ENCODE measurements at places on chromosomes 6 and 20.
A peak's percentile ranks its signal among the peaks of the same experiment; 100 is the strongest.

- no peak for DNase-seq
These were observed 1127.5 kb downstream of the GRIK2 start for GRCh38 chr6:102520966-102521365.

GRCh38 chr6:39614393-39614950, 110.7 kb downstream of the KIF6 start:
- no peak for DNase-seq

DNA sequence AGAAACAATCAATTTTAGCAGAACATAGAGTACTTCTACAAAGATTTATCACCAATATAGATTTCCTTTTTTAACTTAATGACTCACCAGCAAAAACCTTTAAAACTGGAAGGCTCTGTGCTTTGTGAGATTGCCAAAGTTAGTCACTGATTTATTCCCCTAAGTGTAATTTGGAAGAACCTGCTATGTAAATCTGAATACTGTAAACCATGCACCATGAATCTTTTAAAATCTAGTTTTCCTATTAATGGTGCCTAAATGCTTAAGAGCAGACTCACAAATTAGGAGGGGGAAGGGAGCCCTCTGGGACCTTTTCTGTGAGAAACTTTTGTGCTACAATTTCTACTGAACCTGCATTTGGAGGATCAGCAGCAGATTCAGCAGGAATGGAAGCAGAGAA, 57.8 kb upstream of the PNRC1 start:
- DNase-seq: no peak

DNA sequence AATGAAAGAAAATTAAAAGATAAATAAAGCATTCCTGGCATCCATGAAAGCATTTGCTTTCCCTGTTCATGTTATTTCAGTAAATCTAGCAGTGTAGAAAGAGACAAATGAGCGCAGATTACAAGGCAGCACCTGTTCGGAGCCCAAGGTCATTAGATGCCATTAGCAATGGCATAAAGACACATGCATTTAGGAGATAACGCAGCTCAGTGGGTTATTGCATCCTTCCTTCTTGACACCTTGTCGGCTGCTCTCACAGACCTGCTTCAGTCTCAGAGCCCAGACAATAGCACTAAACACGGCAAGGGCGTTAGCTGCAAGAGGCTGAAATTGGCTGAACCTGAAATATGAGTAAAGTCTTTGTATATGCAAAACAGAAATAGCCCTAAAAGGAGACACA, 140.3 kb downstream of the ATXN1 start:
- DNase-seq: no peak

- DNase-seq: no peak
These were observed 63.4 kb upstream of the NHSL1 start for GRCh38 chr6:138562691-138563090.

GRCh38 chr6:87723170-87724078, 21.4 kb upstream of the AKIRIN2 start:
- DNase-seq: no peak

GRCh38 chr6:18668994-18669393, 281.8 kb downstream of the RNF144B start:
- DNase-seq: no peak

GRCh38 chr6:144849920-144850319, 564.8 kb downstream of the UTRN start:
- DNase-seq: no peak

GRCh38 chr6:36414481-36414880, 27.0 kb upstream of the ETV7 start:
- DNase-seq: no peak

DNA sequence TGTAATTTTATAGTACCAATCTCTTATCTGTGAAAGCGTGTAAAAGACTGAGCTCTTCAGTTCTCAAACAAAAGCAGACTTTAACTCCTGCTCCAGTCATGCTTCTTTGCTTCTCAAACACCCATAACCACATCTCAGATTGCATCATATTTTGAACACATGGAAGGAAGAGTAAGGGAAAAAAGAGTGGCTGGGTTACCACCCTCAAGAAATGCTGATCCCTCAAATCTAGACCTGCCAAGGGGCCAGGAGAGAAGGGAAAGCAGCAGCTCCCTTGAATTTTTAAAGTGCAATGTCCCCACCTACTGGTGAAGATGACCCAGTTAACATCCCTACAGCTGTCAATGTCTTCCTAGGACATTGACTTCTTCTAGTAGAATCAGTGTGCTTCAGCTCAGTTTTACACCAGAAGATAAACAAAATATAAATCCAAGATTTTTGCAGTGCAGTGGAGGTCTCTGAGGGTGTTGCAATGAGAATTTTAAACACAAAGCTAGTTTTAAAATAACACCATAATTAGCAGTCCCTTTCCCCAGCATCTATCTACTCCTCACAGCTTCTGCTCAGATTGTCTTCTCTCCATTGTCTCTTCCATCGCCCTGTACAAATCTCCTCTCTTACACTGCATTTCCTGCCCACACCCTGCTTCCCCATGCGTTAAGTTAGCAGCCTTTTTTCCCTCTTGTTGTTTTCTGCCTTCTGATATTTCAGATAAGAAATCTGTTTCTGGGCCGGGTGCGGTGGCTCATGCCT, 22.6 kb upstream of the HLA-DQB2 start:
- no peak for DNase-seq

DNA sequence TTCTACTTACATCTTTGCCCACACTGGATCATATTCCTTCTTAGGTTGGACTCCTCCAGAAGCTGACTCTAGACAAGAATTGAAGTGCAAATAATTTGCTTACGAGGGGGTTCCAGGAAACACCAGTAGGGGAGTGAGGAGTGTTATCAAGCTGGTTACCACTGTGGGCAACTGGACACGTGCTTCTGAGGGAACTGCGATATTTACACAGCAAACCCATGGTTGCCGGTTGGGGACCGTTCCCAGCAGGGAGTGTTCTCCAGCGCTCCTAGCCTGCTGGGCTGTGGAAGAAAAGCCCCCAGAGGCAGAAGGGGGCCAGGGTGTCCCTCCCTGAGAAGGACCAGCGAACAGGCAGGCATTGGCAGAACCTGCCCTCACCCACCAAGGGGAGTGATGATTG, 21.7 kb downstream of the MDFI start:
- no peak for DNase-seq

DNA sequence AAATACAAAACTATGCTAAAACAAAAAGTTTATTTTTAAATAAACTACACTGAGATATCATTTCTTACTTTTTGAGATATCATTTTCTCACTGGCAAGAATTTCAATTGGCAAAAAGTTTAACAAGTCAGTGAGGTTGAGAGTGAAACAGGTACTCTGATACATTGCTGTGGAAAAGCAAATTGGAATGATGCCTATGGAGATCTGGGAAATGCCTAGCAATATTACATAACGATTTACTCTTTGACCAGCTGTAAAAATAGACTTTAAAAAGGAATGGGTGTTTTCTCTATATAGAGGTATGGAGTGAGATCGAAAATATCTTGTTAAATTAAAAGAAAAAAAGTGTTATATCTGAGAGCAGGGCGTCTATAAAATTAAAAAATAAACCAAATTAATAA, 16.9 kb downstream of the CGAS start:
- DNase-seq: no peak

DNA sequence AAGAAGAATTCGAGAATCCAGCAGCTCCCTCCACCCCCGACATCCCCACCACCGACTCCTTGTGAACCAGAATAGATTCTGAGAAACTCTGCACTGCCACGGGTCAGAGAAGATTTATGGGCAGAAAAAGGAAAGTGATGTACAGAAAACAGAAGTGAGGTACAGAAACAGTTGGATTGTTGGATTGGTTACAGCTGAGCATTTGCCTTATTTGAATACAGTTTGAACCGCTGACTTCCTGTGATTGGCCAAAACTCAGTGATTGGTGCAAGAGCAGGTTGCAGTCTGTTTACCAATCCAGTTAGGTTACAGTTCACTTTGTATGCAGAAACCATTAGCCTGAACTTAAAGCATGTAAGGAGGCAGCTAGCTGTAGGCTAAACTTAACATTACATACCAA, 131.2 kb upstream of the HDDC2 start:
- no peak for DNase-seq

DNA sequence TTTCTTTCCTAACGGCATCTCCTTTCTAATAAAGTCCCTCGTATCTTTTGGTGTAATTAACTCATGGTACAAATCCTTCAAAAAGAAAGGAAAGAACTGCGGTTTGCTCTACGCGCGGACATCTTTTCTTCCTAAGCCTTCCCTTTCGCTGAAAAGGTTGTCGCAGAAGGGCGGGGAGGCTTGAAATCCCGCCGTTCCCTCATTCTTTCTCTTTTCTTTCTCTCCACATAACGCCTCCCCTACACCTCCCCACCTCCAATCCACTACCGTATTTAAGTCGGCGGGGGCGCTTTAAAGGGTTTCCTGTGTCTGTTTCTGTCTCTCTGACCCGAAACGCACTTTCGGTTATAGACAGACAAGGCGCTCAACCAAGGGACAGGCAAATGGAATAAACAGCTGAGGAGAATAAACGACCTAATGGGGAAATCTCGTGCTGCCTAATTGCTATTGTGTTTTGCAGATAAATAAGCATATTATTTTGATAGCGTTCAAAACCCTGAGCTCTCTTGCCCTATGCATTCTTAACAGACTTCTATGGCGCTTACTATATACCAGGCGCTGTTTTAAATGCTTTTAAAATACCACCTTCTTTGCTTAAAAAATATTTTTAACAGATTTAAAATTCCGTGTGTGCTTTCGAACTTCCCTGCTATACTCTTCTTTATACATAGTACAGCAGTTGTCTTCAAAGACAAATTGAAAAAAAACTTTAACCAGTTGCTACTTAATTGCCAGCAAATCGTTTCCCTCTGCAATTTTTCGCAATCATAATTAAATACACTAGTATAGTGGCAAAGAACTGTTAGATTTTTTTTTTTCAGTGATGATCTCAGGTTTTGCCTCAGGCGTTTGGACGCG, 2.5 kb upstream of the HEY2 start:
- DNase-seq: peak; percentile 20

DNA sequence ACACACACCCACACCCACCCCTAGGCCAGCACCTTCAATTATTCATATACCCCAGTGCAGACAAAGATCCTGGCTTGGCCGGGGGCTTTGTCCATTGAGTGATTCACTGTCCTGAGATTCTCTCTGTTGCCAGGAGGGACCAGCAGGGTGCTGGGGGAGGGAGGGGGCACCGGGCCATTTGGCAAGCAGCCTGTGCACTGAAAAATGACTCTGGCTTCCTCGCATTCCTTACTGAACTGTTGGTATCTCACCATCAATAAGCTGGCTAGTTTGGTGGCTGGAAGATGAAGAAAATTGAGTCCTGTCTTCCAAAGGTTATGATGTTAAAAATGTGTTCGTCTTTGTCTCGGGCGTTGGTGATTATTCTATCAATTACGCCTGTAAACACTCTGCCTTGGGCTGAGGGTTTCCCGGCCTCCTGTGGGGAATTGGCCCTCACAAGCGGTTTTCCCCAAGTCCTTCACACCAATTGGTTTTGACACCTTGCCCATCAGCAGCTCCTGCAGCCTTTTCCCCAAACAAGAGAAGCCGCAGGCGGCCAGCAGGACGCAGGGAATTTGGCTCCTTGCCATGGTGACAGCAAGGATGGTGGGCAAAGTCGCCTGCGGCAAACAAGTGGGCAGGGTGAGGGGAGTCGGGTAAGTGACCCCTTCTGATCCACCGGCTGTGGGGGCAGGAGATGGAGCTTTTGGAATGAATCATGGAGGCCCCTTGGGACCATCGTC, 4.9 kb downstream of the VSTM2L start:
- no peak for DNase-seq

DNA sequence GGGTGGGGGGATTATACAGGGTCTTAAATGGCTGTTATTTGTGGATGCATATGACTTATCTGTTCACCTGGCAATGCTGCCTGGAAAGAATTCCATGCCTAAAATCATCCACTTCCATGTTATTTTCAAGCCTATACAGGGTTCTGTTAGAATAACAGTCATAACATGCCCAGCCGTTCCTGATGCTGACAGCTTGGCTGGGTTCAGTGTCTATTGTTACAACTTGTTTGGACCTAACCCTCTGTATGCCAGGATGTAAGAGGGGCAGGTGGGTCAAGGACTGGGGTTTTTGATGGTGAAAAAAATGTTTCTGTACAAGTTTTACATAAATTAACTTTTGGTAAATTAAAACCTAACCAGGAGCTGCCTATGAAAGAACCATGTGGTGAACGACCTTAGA, 79.8 kb downstream of the GINS1 start:
- no peak for DNase-seq

GRCh38 chr6:3402310-3403237, 54.3 kb downstream of the SLC22A23 start:
- DNase-seq: no peak

- DNase-seq: no peak
These were observed 306.7 kb upstream of the SASH1 start for GRCh38 chr6:148035806-148036390.

DNA sequence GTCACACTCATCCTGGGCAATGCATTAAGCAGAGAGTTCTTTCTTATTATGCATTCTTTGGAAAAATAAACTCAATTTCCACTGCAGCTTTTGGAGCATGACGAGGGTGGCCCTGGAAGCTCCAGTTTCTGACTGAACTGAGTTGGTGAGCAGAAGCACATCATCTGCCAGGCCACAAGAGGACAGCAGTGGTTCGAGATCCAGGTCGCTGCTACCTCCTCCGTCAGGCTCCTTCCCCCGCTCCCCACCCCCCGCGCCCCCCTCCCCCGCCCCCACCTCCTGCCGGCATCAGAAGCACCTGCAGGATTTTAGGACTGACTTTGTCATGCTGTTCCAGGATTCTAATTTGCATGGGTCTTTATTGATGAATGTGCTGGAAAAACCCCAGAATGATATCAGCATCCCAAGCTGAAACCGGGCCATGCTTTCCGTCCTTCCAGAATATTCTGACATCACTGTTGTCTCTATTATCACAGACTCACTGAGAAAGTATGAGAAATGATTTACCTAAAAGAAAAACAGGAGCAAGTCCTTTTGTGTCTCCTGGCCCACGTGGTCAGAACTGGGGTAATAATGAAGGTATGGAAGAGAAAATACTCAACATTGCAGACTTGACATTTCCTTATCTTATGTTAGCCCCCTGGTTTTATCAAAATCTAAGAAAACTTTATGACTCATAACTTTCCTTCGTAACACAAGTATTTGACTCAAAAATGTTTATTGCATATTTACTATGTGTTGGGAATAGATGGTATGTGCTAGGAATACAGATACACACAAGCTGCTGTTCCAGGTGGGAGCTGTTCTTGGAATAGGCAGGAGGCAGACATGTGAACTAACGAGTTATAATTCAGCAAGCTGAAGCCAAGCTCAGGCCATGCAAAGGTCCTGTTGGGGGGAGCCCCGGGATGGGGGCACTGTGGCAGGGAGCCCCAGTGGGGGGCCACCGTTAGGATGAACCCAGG, 220.2 kb upstream of the EXOC2 start:
- DNase-seq: no peak
